Caki2 (cell line): ENCODE measurements at places on chromosomes 12 and 14. TPM values are rescaled to one million over a fixed set of nuclear protein-coding genes. Genes with fewer than 3 reads are reported as not detected.

GRCh38 chr12:43154498-43155045 is 397.4 kb downstream of the ADAMTS20 start:
- DNase-seq: no peak

DNA sequence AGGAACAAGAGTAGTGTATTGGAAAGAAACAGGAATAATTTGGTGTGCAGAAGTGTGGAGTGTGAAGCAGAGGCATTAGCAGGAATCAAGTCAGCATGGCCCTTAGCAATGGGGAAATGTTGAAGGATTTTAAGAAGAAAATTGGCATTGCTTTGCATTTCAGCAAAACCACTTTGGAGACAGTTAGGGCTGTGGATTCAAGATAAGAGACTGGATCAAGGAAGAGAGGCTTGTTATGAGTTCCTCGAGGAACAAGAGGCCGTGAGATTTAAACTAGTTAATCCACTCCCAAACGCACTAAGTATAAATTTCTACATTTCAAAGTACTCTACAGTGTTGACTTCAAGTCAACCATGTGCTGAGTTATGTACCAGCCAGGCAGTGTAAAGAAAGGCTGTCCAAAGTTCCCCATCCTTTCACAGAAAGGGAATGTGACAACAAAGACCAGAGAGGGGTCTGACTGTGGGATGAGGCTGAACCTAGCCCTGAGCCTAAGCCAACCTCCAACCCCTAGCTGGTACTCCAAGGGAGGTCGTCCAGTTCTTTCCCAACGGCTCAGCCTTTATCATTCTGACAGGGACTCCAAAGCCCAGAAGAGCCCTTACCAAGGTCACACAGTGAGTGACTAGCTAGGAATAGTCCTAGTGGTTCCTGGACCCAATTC is 91.2 kb upstream of the BMP4 start:
- DNase-seq: no peak

DNA sequence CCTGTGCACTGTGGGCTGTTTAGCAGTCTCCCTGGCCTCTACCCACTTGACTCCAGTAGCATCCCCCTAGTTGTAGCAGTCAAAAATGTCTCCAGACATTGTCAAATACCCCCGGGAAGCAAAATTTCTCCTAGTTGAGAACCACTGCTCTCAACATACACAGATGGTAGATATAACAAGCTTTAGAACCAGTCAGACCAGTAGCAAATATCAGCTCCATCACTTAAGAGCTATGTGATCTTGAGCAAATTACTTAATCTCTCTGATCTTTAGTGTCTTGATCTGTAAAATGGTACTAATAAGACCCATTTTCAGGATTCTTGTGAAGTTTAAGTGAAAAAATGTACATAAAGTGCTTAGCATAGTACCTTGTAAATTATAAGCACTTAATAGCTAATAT is 96.2 kb downstream of the DUSP6 start:
- DNase-seq: no peak

Gene IL22
- total RNA-seq: not detected in 2 replicates

DNA sequence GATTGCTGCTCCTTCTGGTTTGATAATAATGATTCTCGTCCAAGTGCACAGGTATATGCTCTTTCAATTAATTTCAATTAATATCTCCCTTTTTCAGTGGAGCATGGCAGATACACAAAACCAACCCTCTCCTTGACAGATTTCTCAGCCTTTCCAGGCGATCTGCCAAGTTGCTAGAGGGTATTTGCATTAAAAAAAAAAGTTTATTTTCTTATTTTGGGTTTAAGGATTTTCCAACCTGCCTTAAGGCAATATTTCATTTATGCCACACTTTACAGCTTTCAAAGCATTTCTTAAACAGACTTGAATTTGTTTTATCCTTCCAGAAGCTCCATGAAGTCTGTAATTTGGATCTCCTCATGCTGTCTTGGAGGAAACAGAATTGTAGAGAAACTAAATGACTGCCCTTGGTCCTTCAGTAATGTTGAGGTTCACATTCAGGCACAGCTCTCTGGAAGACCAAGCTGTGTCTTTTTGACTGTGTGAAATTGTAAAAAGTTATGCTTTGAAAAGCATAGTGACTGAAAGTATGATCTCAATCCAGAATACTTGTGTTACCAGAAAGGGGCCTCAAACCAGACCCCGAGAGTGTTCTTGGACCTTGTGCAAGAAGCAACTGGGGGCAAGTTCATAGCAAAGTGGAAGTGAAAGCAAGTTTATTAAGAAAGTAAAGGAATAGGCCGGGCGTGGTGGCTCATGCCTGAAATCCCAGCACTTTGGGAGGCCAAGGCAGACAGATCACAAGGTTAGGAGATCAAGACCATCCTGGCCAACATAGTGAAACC is 2.3 kb downstream of the DGLUCY start:
- peak; percentile 40 for DNase-seq
